Kidney (tissue), 22 donors: ENCODE measurements at places on chromosomes 16 and 17.
A peak's percentile ranks its signal among the peaks of the same experiment; 100 is the strongest.

DNA sequence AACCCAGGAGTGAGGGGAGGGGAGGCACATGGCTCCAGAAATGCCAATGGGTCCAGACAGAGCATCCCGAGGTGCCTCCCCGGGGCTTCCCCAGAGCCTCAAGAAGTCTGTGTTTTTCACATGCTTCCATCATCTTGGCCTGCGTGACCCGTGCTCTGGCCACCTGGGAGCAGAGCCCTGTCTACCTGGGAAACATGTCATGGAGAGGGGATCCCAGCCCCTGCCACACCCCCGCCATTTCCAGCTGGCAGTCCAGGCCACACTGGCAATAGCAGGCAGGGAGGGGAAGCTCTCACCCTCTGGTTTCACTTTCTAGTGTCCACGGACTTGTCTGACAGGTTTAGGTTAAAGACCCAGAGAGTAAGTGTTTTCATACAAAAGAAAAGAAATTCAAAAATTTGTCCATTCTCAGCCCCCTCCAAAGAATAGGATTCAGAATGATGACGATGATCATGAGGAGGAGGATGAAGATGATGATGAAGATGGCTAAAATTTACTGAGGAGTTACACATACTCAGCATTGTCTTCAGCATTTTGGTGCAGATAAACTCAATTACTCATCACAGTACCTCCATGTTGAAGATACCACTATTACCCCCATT, 9.0 kb downstream of the SMIM5 start:
- H3K27me3 ChIP-seq: no peaks in the 10 kb centered on the region
- H3K36me3 ChIP-seq: no peaks in the 10 kb centered on the region
- H3K4me3 ChIP-seq: no peak overlapping the region
- DNase-seq: no peak
- H3K27ac ChIP-seq: peak overlapping the region; percentile 96

DNA sequence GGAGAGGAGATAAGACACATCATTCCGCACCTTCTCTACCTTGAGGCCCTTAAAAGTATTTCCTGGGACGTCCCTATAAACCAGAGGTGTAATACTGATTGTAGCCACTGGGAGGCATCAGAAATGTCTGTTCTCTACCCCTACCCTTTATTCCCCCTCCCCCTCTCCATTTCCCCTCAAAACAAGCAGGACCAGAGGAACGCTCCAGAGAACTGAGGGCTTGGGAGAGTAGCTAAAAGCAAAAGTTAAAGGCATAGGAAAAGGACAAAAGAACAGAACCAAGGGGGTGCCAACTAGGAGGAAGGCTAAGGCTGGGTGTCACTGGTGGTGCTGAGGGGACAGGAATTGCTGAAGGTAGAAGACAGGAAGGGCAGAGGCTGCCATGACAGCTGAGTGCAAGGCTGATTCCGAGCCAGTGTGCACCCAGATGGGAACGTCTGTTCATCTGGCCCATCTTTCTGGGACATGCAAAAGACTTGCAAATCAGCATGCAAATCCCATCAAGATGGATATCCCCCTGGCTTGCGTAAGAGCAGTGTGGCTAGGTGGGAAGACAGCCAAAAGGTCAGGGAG, 6.7 kb downstream of the CAMTA2 start:
- H3K4me1 ChIP-seq: peaks cover 5% of the 10 kb centered on the region
- H3K36me3 ChIP-seq: peaks cover 28% of the 10 kb centered on the region
- H3K27me3 ChIP-seq: no peaks in the 10 kb centered on the region
- no peak overlapping the region for H3K27ac ChIP-seq

GRCh38 chr17:28221751-28222414, 97.1 kb upstream of the TMEM97 start:
- no peaks in the 10 kb centered on the region for H3K36me3 ChIP-seq
- DNase-seq: no peak
- no peaks in the 10 kb centered on the region for H3K4me1 ChIP-seq
- no peaks in the 10 kb centered on the region for H3K27me3 ChIP-seq

DNA sequence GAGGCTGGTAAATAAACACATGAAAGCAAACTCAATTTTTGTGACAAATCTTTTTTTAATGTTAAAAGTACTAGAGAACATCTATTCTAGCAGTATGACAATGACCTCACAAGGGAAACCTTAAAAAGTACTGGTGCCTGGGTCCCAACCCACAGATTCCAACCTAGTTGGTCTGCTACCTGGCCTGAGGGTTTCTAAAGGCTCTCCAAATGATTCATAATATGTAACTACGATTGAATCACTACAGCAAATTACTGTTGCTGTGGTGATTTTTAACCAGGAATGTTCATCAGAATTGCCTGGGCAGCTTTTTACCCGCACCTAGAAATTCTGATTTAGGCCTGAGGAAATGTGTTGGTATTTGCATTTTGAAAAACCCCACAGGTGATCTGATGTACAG, 26.1 kb downstream of the CDR2 start:
- H3K4me3 ChIP-seq: no peak overlapping the region
- no peak overlapping the region for H3K27ac ChIP-seq
- H3K27me3 ChIP-seq: no peaks in the 10 kb centered on the region
- DNase-seq: no peak
- peaks cover 6% of the 10 kb centered on the region for H3K4me1 ChIP-seq

- H3K27me3 ChIP-seq: peaks cover 2% of the 10 kb centered on the region
- H3K36me3 ChIP-seq: no peaks in the 10 kb centered on the region
- H3K27ac ChIP-seq: peak overlapping the region; percentile 77
- no peak for DNase-seq
- peaks cover 6% of the 10 kb centered on the region for H3K4me1 ChIP-seq
Measured at GRCh38 chr17:79027274-79027924, 3.4 kb downstream of the C1QTNF1 start.

DNA sequence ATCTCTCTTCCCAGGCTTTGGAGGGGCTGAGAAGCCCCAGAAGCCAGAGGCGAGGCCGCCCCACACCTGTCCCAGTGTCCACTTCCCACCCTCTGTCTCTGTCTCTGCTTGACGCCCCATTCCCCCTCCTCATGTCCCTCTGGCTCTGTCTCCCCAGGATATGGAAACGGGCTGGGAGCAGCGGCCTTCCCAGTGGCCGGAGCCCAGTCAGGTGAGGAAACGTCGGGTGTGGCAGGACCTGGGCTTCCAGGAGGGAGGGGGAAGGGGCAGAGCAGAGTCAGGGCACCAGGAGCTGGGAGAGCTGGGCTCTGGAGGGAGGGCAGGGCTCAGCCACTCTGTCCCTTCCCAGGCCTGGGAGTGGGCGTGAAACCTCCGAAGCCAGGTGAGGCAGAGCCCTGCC, 10.6 kb upstream of the PKMYT1 start:
- H3K4me3 ChIP-seq: no peak overlapping the region
- no peak overlapping the region for H3K27ac ChIP-seq

DNA sequence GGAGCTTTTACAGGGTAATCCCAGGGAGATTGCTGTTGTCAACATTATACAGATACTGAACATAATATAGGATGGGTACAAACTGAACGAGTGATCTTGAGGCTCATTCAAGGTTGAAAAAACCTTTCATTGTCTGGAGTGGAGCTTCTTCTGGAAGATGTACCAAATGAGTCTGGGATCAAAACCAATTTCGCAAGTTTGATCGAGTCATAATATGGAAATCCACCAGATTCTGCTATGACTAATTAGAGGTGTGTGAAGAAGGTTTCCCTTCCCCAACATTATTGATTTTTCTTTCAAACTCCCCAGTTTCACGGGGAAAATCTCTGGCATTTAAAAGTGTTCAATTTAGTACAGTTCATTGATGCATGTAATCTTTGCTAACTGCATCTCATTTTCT, 324.1 kb downstream of the ZFHX3 start:
- no peaks in the 10 kb centered on the region for H3K27me3 ChIP-seq
- no peak for DNase-seq
- H3K4me1 ChIP-seq: no peaks in the 10 kb centered on the region
- H3K4me3 ChIP-seq: no peak overlapping the region
- H3K27ac ChIP-seq: no peak overlapping the region
- no peaks in the 10 kb centered on the region for H3K36me3 ChIP-seq

DNA sequence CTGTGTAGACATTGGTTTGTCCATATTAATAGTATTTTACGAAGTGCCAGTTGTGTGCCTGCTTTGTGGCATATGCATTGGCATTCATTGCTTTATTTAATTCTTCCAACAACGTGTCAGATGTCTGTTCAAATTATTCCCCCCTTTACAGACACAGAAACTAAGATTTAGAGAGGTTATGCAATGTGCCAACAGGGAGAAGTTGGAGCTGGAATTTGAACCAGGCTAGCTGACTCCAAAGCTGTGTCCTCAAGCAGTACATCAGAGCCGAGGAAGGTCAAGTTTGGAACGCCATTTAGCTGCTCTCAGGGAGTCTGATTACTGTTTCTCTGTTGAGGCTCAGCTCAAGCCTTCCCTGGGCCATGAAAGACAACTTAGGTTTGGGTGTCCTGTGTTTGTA, 232.3 kb downstream of the WWOX start:
- no peaks in the 10 kb centered on the region for H3K36me3 ChIP-seq
- no peaks in the 10 kb centered on the region for H3K4me1 ChIP-seq
- H3K27me3 ChIP-seq: no peaks in the 10 kb centered on the region
- no peak overlapping the region for H3K4me3 ChIP-seq
- DNase-seq: no peak

DNA sequence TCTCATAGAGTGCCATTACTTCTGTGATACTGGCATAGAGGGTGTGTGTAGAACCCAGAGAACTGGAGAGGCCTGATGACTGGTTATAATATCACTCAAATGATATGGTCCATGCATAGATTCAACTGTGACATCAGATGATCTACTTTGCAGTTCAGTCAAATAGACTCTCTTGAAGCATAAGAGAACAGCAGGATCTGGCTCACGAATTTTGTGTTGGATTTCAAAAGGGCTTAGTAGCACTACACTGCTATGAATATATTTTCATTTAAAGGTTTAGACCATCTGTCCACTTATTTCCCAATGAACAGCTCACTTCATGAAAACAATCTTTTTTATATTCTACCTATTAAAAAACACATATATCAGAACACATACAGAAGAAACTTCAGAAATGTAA, 119.7 kb downstream of the KIF2B start:
- H3K27ac ChIP-seq: no peak overlapping the region
- H3K27me3 ChIP-seq: no peaks in the 10 kb centered on the region
- H3K4me3 ChIP-seq: no peak overlapping the region

DNA sequence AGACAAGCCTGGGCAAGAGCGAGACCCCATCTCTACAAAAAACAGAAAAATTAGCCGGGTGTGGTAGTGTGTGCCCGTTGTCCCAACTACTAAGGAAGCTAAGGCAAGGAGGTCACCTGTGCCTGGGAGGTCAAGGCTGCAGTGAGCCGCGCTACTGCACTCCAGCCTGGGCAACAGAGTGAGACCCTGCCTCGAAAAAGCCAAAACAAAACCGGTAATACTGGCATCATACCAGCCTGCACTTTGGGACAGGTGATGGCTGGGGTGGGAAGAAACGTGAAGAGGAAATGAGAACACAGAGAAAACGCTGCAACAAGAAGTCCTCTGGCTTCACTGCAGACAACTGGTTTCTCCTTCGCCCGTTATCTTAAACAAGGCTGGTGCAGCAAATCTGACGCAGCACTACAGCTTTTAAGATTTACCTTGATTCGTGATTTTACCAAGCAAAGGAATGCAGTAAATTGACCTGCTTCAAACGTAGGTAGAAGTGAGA, 725 bp upstream of the CASC3 start:
- no peaks in the 10 kb centered on the region for H3K27me3 ChIP-seq
- peaks cover 18% of the 10 kb centered on the region for H3K4me1 ChIP-seq
- peak overlapping the region; percentile 84 for H3K4me3 ChIP-seq
- H3K27ac ChIP-seq: peak overlapping the region; percentile 91

DNA sequence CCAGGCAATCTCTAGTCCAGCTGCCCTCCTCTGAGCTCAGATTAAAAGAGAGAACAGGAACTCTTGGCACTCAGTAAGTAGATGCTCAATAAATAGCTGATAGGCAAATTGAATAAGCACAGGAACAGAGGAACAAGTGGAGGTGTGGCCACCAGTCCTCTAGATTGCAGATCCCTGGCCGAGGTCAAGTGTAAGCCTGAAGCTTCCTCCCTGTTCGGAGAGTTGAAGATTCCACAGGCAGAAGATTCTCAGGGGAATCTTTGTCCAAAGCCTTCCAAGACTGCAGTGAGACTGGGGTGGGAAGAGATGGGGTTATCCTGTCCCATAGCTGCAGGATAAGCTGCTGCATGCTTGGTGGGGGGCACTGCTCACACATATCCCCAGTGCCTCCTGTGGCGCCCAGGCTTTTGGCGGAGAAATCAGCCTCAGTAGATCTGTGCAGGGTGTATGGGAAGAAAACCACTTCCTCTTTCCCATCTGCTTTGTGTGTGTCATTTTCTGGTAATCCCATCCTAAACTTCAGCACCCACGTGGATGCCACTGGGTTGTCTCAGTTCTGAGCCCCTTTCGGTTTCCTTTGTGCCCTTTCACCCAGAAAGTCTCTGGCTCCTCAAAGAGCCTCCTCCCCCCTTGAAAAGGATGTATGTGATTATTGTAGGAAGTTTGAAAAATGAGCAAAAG, 12.1 kb downstream of the CD300A start:
- no peaks in the 10 kb centered on the region for H3K36me3 ChIP-seq
- no peaks in the 10 kb centered on the region for H3K4me1 ChIP-seq
- H3K27me3 ChIP-seq: no peaks in the 10 kb centered on the region
- no peak overlapping the region for H3K4me3 ChIP-seq

GRCh38 chr17:153851-154250, 16.5 kb downstream of the SCGB1C2 start:
- no peak overlapping the region for H3K4me3 ChIP-seq
- DNase-seq: no peak
- no peaks in the 10 kb centered on the region for H3K4me1 ChIP-seq
- no peaks in the 10 kb centered on the region for H3K36me3 ChIP-seq

DNA sequence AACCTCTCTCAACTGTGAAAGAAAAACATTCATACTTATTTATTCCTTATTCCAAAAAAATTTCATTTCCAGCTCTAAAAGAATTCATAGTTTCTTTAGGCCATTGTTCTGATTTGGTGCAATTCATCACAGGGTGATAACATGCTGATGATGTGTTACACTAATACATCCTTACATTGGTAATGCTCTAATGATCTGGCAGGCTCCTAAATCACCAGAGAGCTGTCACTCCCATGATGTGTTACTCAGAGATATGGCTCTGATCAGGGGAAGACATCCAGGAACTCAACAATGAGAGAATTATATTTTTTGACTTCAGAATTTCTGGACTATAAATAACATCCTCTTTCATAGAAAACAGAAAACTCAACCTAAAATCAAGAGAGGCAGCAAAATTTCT, 209.3 kb downstream of the CHD9NB start:
- no peaks in the 10 kb centered on the region for H3K36me3 ChIP-seq
- no peak overlapping the region for H3K27ac ChIP-seq
- H3K4me1 ChIP-seq: no peaks in the 10 kb centered on the region
- no peaks in the 10 kb centered on the region for H3K27me3 ChIP-seq
- DNase-seq: no peak

- DNase-seq: no peak
- no peaks in the 10 kb centered on the region for H3K27me3 ChIP-seq
- H3K27ac ChIP-seq: no peak overlapping the region
- no peaks in the 10 kb centered on the region for H3K4me1 ChIP-seq
- no peaks in the 10 kb centered on the region for H3K36me3 ChIP-seq
Measured at GRCh38 chr17:12982224-12982623, 35.6 kb downstream of the ELAC2 start.

DNA sequence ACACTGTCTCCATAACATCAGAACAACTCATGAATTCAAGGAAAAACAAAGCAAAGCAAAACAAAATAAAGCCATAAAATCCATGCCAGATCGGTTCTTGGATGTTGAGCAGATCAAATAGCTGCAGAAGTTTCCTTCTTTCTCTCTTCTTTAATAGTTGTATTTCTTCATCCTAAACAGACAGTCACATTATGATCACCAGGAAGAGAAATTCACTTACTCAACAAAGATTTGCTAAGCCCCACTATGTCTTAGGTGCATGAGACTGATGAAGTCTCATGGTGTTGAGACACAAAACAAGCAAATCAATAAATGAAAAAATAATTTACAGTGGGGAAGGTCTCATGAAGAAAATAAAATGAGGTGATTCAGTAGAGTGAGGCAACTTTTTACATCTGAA, 72.8 kb downstream of the WIPI1 start:
- DNase-seq: no peak
- H3K4me1 ChIP-seq: no peaks in the 10 kb centered on the region
- no peaks in the 10 kb centered on the region for H3K36me3 ChIP-seq
- no peaks in the 10 kb centered on the region for H3K27me3 ChIP-seq
- no peak overlapping the region for H3K27ac ChIP-seq
- H3K4me3 ChIP-seq: no peak overlapping the region
